HuH-7 (cell line): ENCODE measurements at places on chromosomes 13 and 19.

DNA sequence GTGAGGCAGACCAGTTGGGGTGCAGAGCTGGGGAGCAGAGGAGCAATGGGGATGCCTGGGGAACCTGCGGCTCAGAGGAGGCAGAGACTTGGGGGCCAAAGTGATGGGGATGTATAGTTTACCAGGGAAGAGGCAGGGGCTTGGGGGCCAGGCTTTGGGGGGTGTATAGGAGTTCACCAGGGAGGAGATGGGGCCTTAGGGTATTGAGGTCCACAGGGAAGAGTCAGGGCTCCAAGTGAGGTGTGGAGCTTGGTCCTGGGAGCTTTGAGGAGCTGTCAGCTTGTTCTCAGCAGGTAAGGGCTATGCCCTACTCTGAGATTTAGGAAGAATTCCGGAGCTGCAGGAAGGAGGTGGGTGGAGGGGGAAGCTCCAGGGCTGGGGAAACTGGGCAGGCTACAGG lies 10.8 kb downstream of the TNFAIP8L1 start:
- no peak for DNase-seq

- no peak for DNase-seq
Measured at GRCh38 chr13:89852570-89852969, 1494.9 kb upstream of the MIR17HG start.

GRCh38 chr13:23921451-23921888 lies 24.2 kb upstream of the C1QTNF9B start:
- DNase-seq = peak; percentile 39

DNA sequence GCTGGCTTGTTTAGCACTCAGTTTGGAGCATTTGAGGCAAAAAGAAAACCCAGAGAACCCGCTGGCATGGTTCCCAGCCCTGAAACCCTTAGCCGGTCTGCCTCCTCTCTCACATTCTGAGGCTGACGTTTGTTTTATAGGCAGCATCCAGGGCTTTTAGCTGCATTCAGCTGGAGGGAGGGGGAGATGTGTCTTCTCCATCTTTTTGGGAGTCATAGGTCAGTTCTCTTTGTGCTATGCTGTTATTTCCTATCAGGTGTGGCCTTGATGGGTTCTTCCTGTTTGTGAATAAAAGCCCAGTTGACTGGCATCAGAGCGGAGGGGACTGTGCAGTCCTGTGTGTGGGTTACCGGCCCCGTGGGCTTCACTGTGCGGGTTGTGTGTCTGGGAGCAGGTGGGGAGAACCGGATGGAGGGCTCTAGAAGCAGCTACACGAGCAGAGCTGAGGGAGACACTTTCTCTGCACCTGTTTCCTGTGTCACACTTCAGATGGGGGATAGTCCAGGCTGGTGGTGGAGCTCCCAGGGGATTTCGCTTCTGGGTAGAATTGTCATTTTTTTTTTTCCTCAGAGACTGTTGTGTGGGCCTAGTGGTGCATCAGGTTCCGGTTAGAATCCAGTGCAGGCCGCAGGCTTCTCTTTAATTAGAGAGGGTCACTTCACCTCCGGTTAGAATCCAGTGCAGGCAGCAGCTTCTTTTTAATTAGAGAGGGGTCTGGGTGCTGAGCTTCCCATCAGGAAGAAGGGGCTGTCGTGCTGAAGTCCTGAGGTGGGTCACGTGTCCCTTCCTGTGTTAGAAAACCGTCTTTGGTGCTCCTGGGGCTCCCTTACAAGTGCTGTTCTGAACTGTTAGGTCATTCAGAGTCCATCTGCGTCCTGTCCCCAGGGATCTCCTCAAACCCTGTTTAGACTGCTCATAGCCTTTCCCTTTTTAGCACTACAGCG lies 69.6 kb downstream of the ARHGEF7 start:
- no peak for DNase-seq

- no peak for DNase-seq
Measured at GRCh38 chr13:39699274-39699673, 43.8 kb downstream of the COG6 start.

- DNase-seq = peak; percentile 81
Measured at GRCh38 chr19:343941-344624, 513 bp downstream of the MIER2 start.

- DNase-seq = peak; percentile 27
Measured at GRCh38 chr19:44712864-44713515, 14.0 kb downstream of the CEACAM16 start.

GRCh38 chr19:53394522-53394973 lies 401 bp upstream of the ZNF765 start:
- peak; percentile 31 for DNase-seq

DNA sequence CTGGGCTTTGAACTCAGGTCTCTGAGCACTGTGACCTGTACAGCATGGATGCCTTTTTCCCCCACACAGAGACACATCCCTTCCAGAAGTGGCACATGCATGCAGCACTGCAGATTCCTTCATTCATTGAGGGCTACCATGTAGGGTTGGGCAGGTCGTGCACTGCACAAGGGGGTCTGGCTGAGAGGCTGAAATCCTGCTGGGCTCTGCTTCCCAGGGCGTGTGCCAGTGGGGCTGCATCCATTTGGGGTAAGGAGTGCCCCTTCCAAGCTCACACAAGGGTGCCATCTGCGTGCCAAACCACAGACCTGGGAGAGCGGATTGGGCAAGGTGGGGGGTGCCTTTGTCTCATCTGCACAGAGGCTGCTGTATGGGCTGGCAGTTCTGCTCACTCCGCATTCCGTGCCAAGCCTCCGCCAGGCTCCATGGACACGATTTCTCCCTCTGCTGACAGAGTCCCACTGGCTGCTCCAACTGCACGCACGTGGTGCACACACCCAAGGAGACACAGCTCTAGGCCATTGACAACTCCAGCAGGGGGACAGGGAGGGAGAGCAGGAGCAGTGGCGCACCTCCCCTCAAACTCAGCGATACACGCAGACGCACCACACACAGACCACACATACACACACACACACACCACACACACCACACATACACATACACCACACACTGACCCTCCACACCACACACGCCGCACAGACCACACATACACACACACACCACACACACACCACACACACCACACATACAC lies 4.5 kb upstream of the SHISA7 start:
- peak; percentile 62 for DNase-seq

GRCh38 chr13:25489238-25489637 lies 117.5 kb downstream of the ATP8A2 start:
- no peak for DNase-seq

GRCh38 chr19:10654610-10655456 lies 687 bp downstream of the ILF3 start:
- peak; percentile 30 for DNase-seq

- no peak for DNase-seq
Measured at GRCh38 chr19:39017026-39017425, 15.3 kb downstream of the FBXO27 start.

DNA sequence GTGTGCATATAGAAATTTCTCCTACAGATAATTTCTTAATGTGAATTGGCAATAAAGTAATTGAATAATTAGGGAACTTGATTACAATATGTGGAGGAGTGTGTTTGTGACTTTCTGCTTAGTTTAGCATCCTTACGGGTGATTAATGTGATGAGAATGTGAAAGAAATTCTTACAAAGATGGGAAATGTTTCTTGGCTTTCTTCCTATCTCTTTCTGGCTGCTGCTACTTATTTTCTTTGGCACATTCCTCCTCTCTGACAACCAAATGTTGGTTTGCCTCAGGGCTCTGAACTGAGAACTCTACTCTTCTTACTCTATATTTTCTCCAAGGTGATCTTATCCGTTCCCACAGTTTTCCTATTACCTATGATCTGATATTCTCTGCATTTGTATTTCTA lies 300.1 kb downstream of the TBC1D4 start:
- DNase-seq = no peak

GRCh38 chr19:53865918-53866864 lies 1.5 kb upstream of the MYADM start:
- peak; percentile 61 for DNase-seq

DNA sequence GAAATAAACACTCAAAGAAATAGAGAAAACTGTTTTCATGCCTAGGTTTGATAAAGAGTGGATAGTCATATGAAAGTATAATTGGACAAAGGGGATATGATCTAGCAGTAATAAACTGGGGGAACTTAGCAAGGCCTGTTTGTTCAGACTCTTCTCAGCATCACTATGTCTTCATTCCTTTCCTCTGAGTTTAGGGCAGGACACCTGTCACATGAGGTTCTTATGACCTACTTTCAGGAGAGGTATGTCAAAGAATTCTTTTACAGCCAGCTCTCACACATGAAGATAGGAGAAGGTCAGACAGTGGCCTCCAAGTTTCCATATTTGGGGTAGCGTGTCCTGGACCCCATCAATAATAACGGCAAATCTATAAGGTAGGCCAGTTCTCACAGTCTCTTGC lies 11.4 kb upstream of the RFXAP start:
- no peak for DNase-seq

- DNase-seq = no peak
Measured at GRCh38 chr19:22515435-22515834, 93.3 kb upstream of the ZNF98 start.

- DNase-seq = peak; percentile 36
Measured at GRCh38 chr13:24540236-24541126, 27.9 kb upstream of the PARP4 start.

GRCh38 chr19:33396701-33397535 lies 23.4 kb downstream of the CEBPG start:
- DNase-seq = no peak

DNA sequence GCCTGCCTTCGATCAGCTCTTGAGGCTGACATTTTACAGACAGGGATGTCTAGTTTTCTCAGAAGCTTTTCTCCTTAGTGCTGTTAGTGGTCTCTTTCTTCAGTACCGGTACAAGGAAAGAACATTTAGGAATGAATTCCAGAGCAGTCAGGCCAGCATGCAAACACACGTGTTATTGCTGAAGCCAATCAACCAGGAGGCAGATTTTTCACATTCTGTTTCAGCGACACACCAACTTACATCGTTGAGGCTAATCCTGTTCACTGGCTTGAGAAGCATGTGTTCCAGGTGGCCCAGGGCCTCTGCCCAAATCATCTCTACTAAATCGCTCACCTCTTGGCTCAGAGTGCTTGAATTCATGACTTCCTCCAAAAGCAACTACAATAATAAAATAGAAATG lies 19.2 kb downstream of the PARP4 start:
- no peak for DNase-seq

- no peak for DNase-seq
Measured at GRCh38 chr13:31476753-31477152, 262.6 kb upstream of the RXFP2 start.

GRCh38 chr13:40539576-40540327 lies 126.7 kb downstream of the FOXO1 start:
- DNase-seq = no peak

DNA sequence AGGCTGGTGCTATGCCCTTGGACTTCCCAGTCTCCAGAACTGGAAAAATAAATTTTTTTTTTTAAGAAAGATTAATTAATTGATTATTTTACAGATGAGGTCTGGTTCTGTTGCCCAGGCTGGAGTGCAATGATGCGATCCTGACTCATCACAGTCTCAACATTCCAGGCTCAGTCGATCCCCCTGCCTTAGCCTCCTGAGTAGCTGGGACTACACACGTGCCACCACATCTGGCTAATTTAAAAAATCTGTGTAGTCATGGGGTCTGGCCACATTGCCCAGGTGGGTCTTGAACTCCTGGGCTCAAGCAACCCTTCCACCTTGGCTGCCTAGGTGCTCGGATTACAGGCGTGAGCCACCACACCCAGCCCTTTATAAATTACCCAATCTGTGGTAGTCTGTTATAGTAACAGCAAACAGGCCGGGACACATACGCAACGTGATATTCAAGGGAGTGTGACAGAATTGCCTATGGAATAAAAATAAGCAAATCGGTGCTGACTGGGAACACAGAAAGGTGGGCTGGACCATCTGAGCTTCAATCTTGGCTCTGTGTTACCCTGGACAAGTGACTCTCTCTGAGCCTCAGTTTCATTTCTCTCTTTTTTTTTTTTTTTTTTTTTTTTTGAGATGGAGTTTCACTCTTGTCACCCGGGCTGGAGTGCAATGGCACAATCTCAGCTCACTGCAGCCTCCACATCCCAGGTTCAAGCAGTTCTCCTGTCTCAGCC lies 42.8 kb downstream of the PIN1 start:
- DNase-seq = no peak

DNA sequence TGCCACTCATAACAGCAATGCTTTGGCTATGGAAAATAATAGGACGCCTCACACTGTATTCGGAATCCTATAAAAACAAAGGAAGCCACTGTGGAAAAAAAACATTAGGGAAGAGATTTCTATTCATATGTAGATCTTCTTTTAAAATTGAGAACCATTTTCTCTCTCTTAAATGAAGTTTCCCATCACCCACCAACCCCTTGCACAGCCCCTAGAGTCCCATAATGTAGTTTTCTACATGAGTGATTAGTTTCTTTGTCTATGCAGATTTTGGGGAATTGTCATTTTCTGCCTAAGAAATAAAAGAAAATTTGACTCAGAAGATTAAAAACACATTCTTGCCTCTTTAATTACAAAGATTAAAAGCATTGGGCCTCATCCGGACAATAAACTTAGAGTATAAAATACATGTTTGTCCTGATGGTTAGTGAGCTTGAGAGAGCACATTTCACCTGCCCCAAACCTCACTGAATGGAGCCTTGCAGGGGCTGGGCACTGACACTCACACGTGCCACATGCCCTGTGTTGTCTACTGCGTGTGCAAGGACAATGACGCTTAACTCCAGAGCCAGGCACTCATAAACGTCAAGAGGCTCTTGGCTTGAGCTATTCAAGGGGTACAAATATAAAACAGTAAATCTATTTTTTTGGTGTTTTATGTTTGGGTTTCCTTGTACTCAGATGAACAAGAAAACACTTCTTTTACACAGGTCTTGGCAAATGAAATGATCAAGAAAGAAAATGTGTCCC lies 40.0 kb upstream of the KL start:
- no peak for DNase-seq

GRCh38 chr13:98959786-98960605 lies 17.9 kb downstream of the DOCK9 start:
- DNase-seq = no peak

GRCh38 chr13:24306632-24307031 lies 2.7 kb upstream of the C1QTNF9 start:
- no peak for DNase-seq

DNA sequence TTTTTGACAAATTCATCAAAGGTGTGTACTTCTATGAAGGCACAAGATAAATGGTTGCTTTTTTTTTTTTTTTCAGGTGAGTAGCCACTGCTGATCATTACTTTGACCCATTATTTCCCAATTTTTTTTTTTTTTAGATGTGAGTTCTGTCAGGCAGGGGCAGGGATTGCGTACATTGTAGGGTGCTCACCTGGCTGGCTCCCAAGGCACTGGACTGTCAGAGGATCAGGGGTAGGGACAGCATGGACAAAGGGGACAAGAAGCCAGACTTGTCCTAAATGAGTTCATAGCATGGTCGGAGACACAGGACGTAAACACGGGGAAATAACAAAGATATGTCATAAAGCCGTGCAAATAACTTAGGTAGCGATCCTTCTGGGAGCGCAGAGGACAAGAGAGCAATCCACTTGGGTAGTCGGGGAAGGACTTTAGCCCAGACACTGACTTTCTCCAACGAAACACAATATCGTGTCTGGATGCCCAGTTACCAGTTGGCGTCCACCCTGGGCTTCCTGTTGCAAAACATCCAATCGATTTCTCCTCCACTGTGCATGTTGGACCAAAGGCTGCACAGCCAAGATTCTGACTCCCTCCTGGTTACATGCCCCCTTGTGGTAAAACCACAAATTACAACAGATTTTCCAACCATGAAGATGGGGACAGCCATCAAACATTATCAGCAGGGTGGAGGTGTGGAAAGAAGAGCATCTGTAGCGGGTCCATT lies 27.5 kb upstream of the KATNAL1 start:
- peak; percentile 83 for DNase-seq
